ENCODE measurements at places on chromosomes 16 and 17.

DNA sequence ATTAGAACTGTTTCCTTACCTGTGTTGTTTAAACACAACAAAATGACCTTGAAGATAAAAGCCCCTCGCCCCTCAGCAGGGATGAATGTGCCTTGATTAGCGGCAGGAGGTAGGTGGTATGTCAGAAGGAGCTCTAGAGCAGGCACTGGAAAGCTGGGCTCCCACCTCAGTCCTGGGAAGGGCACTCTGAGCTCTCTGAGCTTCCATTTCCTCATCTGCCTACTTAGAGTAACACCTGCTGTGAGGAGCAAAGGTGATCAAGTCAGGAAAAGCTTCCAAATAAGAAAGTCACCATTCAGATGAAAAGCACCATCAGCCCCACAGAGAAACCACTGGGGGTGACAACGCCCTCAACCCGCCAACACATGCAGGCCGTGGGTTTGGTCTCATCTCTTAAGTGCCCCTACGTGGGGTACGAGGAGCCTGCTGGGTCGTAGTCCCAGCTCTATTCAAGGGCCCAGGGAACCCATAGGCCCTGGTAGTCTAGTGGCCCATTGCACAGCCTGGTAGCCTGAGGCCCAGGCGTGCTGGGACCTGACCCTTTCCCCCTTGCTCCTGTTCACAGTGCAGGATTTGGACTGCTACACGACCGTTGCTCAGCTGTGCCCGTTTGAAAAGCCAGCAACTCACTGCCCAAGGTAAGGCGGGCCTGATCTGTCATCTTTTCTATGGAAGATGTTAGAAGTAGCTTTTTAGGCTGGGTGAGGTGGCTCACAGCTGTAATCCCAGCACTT, 57.3 kb downstream of the CRISPLD2 start:
- no peak for DNase-seq

DNA sequence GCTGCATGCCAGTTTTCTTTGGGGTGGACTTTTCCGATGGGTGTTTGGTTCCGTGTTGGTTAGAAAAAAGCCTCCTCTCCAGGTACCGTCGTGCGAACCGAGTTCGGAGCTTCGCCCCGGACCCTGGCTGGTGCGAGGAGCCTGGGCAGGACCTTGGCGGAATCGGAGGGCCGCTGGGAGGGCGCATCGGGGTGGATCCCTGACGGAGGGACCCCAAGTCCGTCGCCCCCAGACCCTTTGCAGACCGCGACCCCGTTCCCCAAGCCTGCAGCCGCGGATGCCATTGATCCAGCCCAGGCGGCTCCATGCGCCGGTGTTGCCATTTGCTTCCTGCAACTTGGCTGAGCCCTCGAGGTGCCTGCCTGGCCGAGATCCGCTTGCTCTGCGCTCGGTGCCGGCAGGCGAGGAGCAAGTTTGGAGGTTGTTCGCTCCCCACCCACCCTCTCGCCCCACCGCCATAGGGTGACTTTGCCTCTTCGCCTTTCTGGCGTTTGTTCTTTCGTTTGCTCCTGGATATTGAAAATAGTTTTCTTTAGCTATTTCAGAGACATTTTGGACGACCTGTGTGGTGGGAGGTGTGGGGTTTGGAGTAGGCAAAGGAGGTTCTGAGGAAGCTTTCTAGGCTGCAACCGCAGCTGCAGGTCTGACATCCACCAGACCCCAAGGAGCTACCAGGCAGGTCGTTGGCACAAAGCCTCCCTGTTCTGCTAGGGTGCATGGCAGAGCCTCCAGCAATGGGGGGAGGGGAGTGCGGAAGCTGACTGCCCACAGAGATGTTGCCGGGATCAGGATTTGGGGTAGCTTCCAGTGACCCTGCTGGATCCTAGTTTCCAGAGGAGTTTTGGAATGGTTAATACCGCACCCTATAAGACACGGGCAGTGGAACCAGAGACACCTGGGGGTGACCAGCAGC, 58.2 kb downstream of the RAP1GAP2 start:
- DNase-seq = no peak

DNA sequence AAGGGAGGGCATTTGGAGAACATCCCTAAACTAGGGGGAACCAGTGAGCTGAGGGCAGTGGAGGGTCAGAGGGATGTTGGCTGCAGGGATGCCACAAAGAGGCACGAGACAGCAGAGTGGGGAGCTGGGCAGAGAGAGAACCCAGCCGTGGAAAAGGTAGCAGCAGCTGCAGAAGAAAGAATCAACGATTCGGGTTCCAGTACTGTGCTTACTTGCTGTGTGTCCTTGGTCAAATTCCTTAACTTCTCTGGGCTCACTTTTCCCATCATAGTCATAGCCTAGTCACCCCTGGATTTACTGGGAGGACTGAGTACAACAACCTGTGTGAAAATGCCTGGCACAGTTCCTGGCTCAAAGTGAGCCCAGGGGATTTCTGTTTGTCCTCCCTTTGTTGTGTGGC, 12.8 kb upstream of the MMP2 start:
- no peak for DNase-seq

DNA sequence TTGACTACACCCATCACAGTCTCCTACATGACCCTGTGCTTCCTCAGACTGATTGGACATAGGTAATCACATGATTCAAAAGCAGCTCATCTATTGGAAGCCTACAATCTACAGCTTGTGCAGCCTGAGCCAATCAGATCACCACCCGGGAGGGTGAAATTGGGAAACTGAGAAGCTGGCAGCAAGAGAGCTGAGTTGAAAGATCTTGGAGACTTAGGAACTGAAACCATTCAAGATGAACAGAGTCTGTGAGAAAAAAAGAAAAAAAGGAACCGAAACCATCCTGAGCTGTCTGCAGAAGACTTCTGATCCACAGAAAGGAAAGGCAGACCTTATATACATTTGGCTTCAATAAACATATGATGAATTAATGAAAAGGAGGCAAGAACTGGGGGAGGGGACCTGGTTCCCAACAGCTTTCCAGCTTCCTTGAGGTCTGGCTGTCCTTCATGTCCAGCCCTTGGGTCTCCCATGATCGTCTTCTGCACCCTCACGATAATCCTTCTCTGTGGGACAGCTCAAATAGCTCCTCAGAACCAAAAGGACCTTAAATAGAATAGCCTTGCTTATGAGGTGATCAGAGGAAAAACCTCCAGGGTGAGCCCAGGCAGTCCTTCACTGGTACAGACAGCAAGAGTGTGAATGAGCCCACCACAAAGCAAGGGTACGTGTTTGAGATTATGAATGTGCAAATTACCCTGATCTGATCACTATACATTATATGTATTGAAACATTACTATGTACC, 32.6 kb downstream of the PLXDC1 start:
- no peak for DNase-seq

GRCh38 chr16:67260426-67261063, 11.8 kb downstream of the SLC9A5 start:
- no peak for DNase-seq

- DNase-seq = no peak
Measured at GRCh38 chr17:16994631-16995030, 22.7 kb upstream of the TNFRSF13B start.

DNA sequence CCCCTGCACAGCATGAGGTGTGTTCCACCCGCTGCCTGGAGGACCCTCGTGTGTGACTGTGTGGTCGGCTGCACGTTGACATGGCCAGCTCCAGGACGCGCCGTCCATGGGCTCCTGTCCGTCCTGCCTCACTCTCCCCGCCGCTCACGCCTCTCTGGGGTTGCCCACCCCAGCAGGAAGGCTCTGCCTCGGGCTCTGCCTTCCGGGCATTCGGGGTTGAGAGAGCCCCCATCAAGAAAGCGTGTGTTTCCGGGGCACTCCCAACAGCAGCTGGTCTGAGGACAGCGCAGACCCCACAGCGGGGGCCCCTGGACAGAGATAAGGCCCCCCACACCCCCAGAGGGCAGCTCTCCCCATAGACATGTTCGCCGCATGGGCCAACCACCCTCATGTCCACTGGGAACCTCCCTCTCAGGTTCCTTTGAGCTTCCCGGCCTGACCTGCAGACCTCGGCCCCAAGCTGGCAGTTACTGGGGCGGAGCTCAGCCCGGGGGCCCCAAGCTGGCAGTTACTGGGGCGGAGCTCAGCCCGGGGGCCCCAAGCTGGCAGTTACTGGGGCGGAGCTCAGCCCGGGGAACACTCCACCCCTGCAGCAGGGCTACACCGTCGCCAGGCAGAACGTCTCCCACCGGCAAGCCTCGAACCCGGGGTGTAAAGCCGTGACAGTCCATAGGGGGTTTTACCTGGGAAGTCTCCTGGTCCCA, 8.4 kb upstream of the PIEZO1 start:
- DNase-seq = no peak

- peak; percentile 36 for DNase-seq
Measured at GRCh38 chr16:19898924-19899604, 14.4 kb upstream of the GPRC5B start.

- DNase-seq = no peak
Measured at GRCh38 chr17:76500074-76500746, 1.0 kb downstream of the RHBDF2 start.

- DNase-seq = peak; percentile 44
Measured at GRCh38 chr16:23434380-23434779, 18.6 kb downstream of the COG7 start.

- no peak for DNase-seq
Measured at GRCh38 chr17:27477050-27477888, 21.0 kb downstream of the KSR1 start.

DNA sequence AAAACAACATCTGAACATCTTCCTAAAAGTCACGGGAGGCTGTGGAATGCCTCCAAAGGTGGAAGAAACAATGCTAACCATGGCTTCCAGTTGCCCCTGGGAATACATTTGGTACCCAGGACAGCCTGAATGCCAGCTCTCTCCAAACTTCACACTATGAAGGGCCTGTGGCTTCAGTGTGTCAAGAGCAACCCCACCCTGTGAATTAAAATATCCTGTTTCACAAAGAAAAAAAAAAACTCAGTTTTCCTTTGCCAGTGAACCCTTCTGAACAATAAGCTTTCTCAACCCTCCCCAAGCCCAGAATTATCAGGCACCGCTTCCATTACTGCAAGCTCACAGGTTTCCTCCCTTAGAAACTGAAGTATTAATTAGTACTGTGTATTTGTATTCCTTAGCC, 69.8 kb downstream of the SLC39A11 start:
- no peak for DNase-seq

DNA sequence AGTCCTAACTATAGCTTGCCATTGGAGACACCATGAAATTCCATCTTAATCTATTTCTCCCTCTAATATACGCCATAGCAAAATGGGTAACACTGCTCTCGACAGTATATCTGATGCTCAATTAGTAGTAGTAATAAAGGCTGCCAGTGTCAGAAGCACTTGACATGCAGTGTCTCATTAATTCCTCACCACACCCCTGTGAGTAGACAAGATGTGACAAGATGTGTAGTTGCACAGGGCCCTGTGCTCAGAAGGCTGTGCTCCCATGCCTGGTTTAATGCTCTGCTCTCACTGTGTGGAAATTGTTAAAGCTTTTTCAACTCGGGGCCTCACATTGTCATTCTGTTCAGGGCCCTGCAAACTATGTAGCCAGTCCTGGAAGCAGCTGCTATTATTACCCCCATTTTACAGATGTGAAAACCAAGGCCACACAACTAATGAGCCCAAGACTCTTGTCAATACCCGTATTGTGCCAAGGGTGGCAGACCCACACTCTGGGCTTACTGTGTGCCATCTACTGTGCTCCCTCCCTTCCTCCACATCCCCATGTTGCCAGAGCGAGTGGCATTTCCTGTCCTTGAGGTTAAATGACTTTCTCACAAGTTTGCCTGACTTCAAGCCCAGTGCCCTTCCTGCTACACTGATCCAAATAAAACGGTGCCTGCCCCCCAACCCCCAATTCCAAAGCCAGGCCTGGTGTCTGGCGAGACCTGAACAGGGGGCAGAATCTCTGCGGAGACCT, 287.3 kb upstream of the CCL2 start:
- DNase-seq = no peak

DNA sequence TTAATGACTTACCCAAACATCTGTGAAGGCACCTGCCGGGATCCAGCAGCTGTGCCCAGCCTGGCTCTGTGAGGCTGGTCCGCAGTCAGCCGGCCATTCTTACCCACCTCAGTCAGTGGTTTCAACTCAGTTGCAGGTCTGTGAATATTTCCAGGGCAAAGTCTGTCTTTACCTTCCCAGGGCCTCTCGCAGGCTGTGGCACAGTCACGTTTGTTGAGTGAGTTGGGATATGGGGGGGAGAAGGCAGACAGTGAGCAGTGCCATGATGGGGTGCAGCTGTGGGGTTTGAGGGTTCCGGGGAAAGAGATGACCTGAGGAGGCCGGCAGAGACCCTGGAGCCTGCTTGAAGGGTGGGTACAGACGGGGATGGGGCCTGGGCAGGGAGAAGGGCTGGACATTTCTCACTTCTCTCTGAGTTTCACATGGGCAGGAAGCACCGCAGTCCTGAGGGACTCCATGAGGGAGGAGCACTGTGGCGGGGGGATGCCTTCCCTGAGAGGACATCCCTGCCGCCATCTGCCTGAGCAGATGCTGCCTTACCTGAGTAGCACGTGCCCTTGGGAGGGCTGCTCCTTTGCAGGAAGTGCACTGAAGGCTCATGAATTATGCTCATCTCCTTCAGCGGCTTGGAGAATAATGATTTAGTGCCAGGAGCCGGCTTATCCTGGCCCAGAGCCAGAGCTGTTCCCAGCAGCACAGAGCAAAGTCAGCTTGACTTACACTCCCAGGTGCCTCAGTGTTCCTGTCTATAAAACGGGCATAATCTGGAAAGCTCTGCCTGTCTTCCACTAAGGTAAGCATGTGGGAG, 48.1 kb downstream of the KSR1 start:
- no peak for DNase-seq

DNA sequence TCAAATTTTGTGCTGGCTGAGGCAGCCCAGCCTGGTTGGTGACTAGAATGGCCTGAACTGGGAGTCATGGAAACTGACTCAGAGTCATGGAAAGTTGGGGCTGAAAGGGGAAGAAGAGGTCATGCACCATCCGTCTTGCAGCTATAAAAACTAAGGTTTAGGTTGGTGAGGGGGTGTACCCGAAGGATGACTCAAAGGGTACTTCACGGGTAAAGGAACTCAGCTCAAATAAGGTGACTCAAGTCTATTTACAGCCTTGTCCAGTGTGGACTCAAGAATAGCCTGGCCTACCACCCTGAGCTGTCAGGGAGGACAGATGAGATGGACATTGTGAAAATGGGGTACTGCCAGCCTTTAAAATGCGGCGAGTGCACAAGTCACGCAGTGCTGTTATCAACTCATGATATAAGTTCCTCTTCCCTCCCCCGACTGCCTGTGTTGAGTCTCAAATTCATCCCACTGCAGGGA, 18.6 kb downstream of the CD300LB start:
- peak; percentile 85 for DNase-seq

DNA sequence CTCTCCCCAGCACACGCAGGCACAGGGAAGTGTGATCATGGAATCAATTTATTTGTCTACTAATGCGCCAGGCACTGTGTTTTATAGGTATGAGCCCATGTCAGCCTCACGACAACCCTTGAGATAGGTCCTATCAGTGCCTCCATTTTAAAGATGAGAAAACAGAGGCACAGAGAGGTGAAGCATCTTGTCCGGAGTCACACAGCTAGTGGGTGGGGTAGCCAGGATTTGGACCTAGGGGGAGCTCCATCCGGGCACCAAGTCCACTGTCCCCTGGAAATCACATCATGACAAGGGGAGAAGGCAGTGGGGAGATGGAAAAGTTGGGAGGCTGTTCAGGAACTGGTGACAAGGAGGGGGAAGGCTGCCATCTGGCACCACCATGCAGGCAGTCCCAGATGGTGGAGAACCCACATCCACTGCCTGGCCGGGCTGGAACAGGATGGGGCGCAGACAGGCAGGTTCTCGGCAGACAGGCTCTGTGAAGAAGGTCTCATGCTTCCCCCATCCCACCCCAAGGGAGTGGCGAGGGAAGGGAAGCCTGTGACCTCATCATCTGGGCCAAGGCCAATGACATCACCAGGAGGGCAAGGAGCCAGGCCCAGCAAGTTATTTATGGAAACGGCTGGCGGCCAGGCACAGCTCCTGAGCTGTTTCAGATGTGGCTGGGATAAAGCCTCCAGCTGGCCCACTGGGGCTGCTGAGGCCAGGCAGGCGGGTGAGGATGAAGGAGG, 126.0 kb upstream of the SDK2 start:
- peak; percentile 34 for DNase-seq
